ENCODE measurements at places on chromosomes 5 and 9.

GRCh38 chr5:83718936-83719495 lies 1.6 kb downstream of the HAPLN1 start:
- DNase-seq, result no peak

DNA sequence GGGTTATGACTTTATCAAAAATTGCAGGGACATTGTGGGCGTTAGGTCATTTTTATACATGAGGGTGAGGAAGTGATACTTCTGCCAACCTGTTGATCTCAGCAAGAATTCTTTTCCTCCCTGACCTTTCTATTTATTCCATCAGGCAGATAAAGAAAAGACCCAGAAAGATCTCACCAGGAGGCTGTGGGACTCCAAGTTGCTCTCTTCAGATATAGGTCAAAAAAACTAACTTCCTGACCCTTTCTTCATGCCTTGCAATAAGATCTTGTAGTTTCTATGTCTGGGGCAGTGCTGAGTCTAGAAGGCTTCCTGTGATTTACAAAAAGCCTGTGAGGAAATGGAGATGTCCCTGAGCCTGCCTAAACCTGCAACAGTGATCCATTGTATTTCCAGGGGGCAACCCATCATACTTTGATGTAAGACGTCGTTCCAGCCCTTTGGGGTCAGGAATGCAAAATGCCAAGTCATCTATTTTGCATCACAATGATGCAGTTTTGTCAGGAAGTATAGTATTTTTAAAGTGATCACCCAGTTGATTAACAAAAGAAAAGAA lies 22.0 kb upstream of the PIK3R1 start:
- DNase-seq, result no peak

DNA sequence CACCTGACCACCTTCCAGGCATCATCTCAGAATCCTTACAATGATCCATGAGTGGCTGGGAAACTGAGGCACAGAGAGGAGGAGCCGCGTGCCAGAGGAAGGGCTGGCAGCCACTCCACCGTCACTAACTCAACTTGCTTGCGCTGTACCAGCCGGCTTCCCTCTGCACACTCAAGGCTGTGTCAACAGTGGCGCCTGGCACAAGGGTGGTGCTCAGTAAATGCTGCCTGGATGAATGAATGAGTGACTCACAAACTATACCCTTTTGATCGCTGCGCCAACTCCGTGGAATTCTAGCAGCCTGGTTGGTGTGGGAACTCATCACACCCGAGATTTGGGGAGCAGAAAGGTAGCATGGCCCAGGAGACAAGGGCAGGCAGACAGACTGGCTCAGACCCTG lies 21.9 kb downstream of the PRRX2 start:
- no peak for DNase-seq

- DNase-seq, result peak; percentile 67
Observed at GRCh38 chr9:109588415-109588814, 90.3 kb upstream of the PTPN3 start.

DNA sequence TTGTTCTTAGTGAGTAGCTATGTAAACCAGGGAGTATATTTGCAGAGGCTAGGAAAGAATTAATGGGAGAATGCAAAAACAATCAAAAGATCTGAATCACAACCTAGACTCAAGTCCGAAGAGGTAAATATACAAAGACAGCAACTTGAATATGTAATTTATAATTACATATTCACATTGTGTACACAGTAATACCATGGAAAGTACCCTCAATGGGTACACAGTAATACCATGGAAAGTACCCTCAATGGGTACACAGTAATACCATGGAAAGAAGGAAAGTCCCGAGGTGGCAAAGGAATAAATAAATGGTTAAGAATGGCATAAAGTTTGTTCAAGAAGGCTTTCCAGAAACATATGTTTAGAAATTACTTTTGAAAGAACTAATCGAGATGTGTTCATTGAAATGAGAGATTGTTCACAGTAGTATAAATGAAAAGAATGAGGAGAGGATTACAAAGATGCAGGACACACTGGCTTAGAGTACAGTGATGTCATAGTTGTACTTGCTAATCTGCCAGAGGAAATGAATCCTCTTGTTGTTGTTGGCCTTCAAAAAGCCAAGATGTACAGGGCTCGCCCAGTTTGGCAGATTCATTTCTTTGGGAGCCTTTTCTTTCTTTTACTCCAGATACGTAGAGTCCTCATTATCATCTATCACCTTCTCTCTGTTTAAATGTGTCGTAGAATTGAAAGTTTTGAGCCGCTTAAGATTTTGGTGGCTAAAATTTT lies 116.0 kb downstream of the UNC13B start:
- DNase-seq, result no peak
